COLO829 (cell line): ENCODE measurements at places on chromosomes 4 and X.

- DNase-seq, result no peak
Measured at GRCh38 chr4:125772680-125773079, 457.9 kb downstream of the FAT4 start.

GRCh38 chr4:123547216-123548165 lies 150.9 kb downstream of the SPRY1 start:
- no peak for DNase-seq

GRCh38 chr4:2007804-2008670 lies 737 bp downstream of the NELFA start:
- DNase-seq, result no peak

DNA sequence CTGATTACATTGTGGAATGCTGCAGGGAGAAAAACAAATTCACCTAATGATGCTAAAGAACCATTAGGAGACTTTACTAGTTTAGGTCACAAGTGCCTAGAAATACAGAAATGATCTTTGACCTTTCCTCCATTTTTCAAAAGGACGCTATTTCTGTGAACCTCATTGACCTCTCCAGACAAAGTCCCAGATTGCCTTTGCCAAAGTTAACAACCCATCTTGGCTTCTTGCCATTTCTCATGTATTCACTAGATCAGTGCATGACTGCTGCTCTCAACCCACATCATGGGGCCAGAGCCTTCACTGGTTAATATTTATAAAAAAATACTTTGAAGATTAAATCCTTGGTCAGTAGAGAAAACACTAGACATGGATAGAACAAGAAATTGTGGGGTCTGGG lies 19.9 kb upstream of the AR start:
- no peak for DNase-seq

DNA sequence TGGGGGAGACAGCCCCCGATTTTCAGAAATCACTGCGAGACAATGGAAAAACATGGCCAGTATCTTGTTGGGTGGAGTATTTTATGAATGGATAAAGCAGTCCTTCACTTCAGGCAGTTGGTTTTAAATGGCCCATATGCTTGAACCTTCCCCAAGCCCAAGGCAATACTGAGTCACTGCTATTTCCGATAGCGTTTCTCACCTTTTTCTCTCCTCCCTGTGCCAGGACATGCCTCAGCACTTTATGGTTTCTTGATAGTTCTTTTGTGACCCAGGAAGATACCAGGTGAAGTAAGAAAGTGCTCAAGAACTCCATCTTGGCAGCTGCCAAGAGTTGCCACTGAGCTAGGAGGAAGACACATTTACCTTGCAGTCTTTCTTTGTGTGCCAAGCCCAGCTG lies 26.8 kb upstream of the ESX1 start:
- DNase-seq, result no peak

- DNase-seq, result no peak
Measured at GRCh38 chr4:76850010-76850441, 47.9 kb downstream of the SOWAHB start.
